Hematopoietic multipotent progenitor cell treated with erythropoietin and hydrocortisone succinate and interleukin-3 and kit ligand, for 8 days (in vitro differentiated cells): ENCODE measurements at places on chromosomes 16 and 17.

DNA sequence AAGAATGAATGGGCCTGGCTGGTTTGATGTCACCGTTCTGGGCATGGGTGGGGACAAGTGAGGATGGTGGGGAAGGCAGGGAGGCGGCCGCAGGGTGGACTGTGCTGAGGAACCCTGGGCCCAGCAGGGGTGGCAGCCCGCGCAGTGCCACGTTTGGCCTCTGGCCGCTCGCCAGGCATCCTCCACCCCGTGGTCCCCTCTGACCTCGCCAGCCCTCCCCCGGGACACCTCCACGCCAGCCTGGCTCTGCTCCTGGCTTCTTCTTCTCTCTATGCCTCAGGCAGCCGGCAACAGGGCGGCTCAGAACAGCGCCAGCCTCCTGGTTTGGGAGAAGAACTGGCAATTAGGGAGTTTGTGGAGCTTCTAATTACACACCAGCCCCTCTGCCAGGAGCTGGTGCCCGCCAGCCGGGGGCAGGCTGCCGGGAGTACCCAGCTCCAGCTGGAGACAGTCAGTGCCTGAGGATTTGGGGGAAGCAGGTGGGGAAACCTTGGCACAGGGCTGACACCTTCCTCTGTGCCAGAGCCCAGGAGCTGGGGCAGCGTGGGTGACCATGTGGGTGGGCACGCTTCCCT is 6.5 kb upstream of the SERPINF1 start:
- no peak for DNase-seq

DNA sequence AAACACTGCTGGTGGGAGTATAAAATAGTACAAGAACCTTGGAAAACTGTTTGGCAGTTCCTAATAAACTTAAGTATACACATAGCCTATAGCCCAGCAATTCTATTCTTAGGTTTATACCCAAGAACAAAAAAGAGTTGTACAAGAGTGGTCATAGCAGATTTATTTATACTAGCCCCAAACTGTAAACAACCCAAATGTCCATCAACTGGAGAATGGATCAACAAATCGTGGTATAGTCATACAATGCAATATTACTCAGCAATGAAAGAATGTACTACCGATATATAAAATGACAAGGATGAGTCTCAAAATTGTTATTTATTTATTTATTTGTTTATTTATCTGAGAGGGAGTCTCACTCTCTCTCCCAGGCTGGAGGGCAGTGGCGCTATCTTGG is 23.1 kb downstream of the GNGT2 start:
- no peak for DNase-seq

GRCh38 chr17:10616502-10617119 is 40.5 kb downstream of the MYH3 start:
- DNase-seq: peak; percentile 83

DNA sequence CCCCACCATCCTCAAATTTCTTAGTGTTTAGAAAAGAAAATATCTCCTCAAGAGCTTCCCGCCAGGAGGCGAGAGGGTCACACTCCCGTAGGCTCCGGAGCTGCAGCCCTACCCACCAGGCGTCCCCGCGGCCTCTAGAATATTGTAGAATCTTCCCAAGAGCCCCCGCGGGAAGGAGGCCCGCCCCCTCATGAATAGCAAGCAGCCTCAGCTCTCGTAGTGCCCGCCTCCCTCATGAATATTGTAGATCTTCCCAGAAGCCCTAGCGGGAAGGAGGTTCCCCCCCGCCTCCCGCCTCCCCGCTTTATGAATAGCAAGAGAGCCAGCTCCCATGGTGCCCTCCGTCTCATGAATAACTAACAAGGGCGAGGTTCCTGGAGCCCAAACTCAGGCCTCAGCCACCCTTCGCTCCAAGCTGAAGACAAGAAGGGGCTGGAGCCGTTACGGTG is at the start of gene FBXO47:
Gene FBXO47 (minus strand): TSS at position 114 of the 449 bp plus-strand sequence. CDS start 4,378 bp downstream, outside the sequence.
- DNase-seq: peak; percentile 86
